COLO829 (cell line): ENCODE measurements at places on chromosomes 7 and 10.

GRCh38 chr10:101291331-101292193 is 62.3 kb upstream of the LBX1 start:
- DNase-seq = no peak

- peak; percentile 91 for DNase-seq
These were observed 21.8 kb upstream of the AKR1B1 start for GRCh38 chr7:134480730-134481129.

- DNase-seq = no peak
These were observed 74.6 kb upstream of the STRIP2 start for GRCh38 chr7:129359638-129360037.

- DNase-seq = no peak
These were observed 20.0 kb downstream of the SEPTIN7 start for GRCh38 chr7:35820858-35821257.

DNA sequence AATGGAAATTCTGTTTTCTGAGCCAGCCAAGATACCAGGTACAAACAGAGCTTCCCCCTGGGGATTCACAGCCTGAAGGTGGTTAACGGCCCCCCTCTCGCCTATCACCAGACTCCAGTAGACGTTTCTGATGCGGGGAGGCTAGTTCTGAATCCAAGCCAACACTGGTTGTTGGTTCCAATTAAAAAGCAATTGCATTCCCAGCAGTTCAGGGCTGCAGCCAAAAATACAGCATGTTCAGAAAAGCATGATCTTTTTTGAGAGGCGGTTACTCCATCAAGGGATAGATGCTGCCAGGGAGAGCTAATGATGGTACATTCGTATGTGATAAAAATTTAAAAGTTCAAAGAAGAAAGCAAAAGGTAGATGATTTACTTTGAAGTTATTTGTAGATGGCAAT is 481.0 kb downstream of the GALNT17 start:
- DNase-seq = no peak

- DNase-seq = no peak
These were observed 254.9 kb downstream of the SNX10 start for GRCh38 chr7:26546508-26547053.

DNA sequence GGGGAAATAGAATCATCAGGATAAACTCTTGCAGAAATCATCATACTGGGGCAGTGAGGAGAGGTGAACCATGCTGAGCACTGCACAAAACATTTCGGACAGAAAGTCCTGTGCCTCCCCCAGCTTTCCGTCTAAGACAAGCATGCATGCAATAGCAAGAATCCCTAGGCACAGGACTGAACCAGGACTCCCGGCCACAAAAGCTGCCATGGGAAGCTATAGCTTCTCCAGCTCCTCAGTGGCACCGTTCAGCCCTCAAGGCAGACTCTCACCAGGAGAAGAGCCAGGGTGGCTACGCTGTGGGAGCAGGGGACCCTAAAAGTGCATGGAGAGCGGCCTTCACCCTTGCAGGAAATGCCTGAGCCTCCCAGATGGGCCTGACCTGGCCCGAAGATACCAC is 70.8 kb downstream of the ASB13 start:
- no peak for DNase-seq

DNA sequence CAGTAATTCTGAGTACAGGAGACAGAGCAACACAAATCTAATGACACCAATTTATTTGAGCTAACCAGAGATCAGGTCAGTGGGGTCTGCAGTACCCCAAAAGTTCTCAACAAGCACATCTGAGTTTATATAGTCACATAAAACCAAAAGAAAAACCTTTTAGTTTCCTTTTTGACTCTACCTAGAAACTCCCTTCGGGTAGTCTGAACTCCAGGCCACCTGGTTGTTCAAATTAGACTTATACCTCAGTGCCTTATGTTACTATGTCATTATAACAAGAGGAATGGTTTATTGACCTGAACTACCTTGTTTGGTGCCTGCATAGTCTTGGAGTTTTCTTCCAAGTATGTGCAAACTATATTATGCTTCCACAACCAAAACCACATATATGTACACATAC is 14.6 kb downstream of the ZCWPW1 start:
- DNase-seq = no peak

DNA sequence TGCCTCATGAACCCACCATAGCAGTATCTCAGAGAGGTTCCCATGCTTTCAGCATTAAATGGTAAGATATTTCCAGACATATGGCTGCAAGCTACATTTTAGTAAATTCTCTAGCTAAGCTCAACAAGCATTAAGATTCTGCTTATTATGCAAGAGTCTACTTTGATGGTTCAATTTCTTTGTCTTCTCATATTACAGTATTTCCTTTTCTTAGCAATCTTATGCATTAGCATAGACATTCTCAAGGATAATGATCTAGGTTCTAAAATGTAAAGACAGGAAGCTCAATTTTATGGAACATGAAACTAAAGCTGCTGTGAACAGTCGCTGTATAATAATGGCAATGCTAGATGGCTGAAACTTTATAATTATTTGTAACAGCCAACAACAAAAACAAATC is 39.2 kb downstream of the MEOX2 start:
- no peak for DNase-seq

- DNase-seq = no peak
These were observed 241.5 kb upstream of the IGFBP3 start for GRCh38 chr7:46162609-46163008.

DNA sequence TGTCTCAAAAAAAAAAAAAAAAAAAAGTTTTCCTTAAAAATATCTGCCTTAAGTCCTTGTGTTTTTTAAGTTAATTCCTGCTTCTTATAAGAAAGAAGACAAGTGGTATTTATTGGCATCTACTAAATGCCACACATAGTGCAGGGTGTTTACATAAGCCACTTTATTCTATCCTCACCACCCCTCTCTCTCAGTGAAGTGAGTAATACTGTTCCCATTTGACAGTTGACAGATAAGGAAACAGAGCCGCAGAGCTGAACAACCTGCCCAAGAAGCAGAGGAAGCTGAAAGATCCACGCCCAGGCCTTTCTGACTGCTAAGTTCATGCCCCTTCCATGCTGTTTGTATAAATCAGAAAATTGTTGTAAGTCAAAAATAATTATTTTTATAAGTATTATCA is 54.1 kb downstream of the ABLIM1 start:
- no peak for DNase-seq

GRCh38 chr7:114663502-114663901 is 248.9 kb downstream of the FOXP2 start:
- DNase-seq = no peak

DNA sequence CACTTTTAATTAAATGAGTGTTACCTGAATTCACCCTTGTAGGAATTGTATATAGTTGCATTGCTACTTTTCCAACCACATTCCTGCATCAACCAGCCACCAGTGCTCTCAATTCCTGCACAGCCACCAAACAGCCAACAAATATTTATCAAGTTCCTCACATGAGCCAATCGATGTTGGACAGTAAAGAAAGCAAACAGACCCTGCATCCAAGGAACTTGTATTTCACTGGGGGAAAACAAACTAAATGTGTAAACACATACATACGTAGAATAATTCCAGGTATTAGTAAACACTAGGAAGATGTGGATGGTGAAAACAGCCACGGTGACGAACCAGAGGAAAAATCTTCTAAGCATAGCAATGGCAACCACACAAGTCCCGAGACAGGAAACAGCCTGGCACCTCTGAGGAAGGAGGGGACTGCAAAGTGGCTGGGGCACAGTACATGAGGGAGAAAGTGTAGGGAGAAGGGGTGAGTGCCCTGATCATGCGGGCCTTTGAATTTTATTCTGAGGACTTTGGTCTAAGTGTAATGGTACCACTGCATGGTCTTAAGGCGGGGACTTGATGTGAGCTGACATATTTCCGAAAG is 111.2 kb downstream of the XRCC2 start:
- DNase-seq = no peak

- no peak for DNase-seq
These were observed 40.4 kb downstream of the INSIG1 start for GRCh38 chr7:155337946-155338631.

DNA sequence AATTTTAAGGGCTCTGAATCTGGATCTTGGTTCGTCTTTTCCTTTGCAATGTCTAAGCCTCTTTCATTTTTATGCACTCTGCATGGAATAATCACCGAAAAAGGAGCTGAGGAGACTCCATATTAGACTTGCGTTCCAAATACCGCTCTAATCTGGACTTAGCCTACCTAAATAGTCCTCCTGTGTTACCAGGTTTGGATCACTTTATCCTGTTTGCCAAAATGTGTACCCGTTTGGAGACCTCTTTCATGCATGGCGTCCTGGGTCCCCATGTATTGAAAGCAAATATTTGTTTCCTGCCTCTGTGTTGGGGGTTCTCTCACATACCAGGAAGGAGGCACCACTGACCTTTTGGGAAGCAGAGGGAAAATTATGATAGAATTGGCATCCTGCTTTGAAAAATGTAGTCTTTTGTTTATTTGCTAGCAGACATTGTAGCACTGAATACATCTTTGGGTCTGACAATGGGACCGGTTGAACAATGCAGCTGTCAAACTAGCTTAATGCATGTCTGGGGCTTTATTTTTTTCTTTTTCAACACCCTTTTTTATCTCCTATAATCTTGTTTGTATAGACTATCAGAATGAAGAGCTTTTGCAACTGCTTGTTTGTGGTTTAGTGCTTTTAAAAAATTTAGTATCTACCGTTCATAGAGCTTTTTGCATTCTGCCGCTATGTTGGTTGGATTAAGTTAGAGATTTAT is 11.8 kb upstream of the CELF2 start:
- no peak for DNase-seq

DNA sequence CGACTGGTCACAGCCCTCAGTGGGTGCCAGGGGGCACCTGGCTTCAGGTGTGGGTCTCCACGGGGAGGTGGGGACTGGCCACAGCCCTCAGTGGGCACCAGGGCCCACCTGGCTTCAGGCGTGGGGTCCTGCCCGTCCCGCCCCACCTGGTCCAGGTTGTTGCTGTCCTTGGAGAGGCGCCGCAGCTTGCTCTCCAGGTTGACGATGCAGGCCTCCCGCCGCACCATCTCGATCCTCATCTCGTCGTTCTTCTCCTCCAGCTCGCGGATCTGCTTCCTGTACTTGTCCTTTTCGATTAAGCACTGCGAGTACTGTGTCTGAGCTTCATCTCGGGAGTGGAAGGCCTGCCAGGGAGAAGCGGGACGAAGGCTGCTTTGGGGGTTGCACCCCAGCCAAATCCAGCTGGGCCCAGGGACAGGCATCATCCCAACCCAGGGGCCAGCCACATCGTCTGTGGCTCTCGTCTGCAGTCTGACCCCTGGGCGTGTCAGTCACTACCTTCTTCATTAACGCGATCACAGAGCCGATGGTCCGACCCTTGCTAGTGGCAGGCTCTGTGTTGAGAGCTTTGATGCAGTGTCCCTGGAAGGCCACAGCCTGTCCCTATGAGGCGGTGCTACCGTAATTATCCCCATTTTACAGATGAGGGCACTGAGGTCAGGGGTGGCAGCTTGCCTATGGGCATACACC is 92.9 kb upstream of the GNA12 start:
- DNase-seq = no peak

DNA sequence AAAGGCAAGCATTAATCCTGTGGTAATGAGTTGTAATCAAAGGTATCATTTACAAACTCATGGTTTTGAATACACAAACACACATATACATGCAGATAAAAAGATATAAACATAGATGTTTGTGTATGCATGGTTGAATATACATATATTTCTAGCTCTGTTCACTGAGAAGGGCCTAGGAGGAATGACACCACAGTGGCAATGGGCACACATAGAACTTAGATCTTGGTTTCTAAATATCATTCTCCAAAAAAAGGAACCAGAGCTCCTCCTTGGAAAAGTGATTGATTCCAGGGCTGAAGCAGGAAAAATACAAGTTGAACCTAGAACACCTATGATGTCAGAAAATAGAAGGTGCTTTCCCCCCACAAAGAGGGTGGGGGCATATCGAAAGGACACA is 6.9 kb downstream of the CUL2 start:
- no peak for DNase-seq

DNA sequence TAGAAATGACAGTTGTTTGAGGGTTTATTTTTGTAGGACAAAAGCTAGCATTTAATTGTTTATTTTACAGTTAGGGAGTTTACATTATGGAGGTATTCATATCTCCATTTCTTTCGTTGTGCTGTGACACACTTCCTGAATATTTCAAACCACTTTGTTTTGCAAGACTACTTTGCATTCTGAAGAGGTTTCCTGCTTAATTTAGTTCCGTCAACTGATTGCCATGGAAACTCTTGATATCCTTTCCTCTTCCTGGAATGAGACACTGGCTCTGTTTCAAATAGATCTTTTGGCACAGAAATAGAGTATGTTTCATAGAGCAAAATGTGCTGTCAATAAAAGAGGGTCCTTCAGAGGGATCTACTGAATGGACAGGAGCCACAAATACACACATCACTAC is 159.5 kb upstream of the AGR3 start:
- DNase-seq = peak; percentile 51

DNA sequence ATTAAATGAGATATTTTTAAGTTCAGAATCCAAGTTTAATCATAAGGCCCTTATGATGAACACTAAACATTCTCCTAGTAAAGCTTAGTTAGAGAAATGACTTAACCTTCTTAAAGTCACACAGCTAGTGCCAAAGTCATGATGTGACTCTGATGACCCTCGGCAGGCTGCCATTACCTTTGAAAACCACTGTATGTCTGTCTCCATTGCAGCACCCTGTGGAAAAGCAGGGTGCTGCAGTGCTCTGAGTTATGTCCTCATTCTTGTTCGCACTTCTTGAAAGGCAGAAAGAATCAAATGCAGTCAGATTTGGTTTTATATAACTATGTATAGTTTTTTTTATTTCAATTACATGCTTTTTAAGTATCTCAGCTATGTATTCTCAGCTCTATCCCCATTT is 105.0 kb downstream of the PHTF2 start:
- DNase-seq = no peak

DNA sequence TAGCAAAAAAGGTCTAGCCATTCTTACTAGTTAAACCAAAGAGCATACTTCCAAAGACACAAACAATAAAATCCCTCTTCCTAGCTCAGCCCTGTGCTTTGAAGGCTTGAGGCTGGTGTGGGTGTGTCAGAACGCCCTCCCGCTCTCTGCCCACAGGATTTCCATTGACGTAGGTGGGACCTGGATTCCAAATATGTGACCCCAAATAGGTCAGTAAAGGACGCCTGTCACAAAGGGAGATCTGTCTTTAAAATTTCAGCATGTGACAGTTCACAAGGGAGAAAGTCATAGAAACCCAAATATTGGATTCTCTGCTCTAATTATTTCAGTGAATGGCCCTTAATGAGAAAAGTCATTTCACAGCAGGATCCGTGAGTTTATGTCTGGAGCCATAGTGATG is 39.9 kb upstream of the LYZL1 start:
- DNase-seq = peak; percentile 91

GRCh38 chr7:94403546-94403945 is 8.9 kb downstream of the COL1A2 start:
- no peak for DNase-seq
